ENCODE measurements at places on chromosomes 5 and 9. TPM values are rescaled to one million over a fixed set of nuclear protein-coding genes. Genes with fewer than 3 reads are reported as not detected.

Gene FBP1
- total RNA-seq, result 1.9 TPM

Gene SPATA31C1
- not detected for total RNA-seq

Gene C5
- total RNA-seq, result 10.0 TPM

Gene PALM2AKAP2
- 40.9 TPM for total RNA-seq

Gene WNK2
- total RNA-seq, result 89.7 TPM

Gene PGM5
- total RNA-seq, result 61.8 TPM

Gene RORB
- total RNA-seq, result 265 TPM

Gene PBX3
- total RNA-seq, result 48.7 TPM
